ENCODE measurements at places on chromosomes 2 and 18.

DNA sequence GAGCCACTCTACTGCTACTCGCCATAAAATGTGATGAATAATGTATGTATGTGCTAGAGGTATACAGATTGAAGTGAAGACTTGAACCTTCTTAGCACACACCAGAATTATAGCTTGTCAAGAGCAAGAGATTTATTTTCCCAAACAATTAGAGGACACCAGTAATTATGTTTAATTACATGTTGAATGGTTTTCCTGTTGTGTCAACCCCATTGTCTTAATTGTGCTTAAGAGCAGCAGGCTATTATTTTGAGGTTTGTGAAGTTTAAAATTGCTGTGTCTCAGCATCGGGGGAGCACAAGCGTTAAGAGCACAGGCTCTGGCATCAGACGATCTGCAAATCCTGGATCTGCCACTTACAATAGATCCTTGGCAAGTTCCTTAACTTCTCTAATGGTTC lies 29.0 kb downstream of the KIF5C start:
- no peak for DNase-seq

DNA sequence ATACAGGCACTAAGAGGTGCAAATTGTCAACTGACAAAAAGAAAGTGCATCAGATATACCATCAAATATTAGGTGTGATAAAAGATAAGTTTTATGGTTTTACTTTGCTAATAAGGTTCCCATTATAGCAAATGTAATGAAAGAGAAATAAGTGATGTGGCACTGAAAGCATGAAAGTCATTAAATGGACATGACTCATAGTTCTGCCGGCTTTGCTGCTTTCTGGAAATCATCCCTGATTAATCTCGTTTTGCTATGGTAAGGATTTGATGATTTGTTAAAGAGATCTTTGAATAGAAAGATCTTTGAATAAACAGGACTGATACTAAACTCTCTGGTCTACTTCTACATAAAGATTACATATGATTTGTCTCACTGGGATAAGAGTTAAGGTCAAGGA lies 72.7 kb downstream of the CLIP4 start:
- DNase-seq, result peak; percentile 69

- DNase-seq, result no peak
These were observed 603.1 kb downstream of the ZEB2 start for GRCh38 chr2:143916781-143917180.

- no peak for DNase-seq
These were observed 393.1 kb upstream of the KLHL29 start for GRCh38 chr2:22991844-22992243.

DNA sequence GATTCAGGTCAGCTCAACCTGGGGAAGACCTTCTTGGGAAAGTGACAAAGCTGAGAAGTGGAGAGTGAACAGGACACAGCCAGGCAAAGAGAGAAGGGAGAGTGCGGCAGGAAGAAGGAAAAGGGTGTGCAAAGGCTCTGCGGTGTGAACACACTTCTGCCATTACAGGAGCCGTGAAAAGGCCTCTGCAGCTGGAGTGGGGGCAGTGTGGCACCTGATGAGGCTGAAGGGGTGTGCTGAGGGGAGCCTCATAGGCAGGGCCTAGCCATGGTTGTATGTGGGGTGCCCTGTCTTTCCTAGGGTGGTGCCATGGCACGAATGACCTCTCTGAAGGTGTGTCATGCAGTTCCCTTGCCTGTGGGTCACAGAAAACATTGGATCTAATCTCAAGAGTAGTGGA lies 347.6 kb downstream of the CYRIA start:
- no peak for DNase-seq

DNA sequence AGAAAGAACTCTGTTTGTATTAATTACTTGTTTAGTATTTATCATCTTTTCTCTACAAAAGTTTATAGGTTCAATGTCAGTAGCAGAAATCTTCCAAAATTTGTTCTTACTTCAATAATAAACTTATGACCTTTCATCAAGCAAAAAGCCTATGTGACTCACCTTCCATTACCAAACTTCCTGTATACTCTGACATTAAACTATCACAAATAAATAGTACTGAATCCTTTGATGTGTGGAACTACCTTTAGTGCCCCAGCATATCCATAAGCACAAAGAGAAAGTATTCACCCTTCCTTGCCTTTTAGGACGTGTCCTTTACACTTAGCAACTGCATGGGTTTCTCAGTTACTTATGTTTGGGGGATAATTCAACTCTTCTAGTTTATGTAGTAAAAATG lies 166.0 kb downstream of the EHBP1 start:
- DNase-seq, result no peak

DNA sequence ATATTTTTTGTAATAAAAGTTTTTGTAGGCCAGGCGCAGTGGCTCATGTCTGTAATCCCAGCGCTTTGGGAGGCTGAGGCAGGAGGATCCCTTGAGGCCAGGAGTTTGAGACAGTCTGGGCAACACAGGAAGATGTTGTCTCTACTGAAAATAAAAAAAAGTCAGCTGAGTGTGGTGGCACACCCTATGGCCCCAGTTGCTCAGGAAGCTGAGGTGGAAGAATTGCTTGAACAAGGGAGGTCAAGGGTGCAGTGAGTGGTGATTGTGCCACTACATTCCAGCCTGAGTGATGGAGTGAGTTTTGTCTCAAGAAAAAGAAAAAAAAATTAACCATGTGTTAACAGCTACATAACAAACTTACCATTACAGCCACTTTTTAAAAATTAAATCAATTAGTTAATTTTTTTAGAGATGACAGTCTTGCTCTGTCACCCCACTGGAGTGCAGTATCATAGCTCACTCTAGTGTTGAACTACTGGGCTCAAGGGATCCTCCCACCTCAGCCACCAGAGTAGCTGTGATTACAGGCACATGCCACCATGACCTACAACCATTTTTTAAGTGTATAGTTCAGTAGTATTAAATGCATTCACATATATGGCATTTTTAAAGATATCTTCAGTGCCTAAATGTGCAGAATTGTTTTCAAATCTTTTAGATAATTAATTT lies 67.2 kb upstream of the ACYP2 start:
- DNase-seq, result no peak

GRCh38 chr2:125582516-125582915 lies 1073.4 kb upstream of the GYPC start:
- no peak for DNase-seq

- peak; percentile 44 for DNase-seq
These were observed 91.0 kb downstream of the ICA1L start for GRCh38 chr2:202780514-202781021.

DNA sequence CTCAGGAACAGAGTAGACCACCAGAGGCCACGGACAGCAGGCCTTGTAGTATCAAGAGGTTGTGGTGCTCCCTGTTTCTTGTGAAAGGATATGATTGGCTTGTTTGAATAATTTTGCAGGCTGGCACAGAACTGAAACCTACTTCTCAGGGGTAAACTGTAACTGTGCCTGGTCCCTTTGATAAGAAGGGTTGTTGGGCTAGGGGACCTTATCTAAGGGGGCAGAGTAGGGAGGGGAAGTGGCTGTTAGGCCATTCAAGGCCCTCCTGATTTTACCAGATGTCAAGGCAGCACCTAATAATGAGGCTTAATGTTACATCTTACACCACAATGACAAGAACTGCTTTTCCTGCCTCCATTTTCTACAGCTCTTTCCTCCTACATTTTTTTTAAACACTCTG lies 45.6 kb downstream of the GPR39 start:
- no peak for DNase-seq

DNA sequence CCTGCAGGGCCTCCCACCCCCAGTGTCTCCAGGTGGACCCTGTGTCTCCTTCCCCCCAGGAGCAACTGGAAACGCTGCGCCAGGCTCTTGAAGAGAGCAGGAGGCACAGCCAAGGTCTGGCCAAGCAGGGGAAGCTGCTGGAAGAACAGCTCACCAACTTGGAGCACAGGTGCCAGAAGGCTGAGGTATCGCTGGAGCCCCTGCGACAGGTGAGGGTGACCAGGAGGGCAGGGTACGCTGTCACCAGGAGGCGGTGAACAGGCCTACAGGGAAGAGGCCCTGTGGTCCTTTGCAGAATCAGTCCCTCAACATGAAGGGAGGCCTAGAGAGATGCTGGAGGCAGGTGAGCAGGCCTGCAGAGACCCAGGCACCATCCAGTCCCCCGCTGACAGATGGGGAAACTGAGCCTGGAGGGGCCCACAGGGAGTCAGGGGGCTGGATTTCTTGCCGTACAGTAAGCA lies 15.6 kb upstream of the SNED1 start:
- DNase-seq, result no peak

GRCh38 chr18:27604583-27604982 lies 419.5 kb upstream of the CHST9 start:
- peak; percentile 5 for DNase-seq

DNA sequence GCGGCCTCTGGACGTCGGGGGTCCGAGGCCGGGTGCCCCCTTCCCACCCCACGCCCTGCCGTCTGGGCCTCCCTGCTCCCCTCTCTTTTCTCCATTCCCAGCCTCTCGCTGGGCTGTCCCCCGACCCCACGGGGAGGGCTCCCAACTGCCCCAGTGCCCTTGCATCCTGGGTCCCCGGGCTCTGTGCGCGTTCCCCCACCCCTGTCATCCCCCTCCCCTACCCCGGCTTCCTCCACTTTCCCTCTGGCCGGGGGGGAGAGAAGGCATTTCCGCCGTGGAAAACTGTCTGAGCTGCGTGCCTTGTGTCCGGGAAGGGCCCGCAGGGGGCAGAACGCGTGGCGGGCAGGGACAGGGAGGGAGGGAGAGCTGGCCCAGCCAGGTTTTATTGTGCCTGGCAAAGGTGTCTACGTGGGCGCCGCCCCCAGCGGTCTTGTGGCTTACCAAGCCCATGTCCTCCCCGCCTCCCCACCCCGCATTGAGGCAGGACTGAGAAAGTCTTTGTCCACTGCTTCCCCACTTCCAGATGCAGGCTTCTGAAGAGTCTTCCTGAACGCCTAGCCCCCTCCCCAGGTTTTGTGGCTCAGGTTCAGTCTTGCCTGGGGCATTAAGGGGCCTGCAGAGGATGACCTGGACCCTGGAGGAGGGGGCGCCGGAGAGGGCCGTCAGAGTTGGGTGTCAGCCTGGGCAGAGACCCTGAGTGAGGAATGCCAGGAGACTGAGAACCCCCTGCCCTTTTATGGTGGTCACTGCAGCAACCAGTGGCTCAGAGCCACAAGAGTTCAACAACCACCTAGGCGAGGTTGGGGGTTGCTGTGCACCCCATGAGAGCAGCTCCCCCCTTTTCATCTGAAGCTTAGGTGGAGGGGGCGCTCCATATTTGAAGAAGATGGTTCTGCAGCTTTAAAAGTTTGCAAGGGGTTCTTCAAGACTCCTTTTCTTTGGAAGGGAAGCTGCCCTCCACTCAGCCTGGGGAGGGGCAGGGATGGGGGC lies 1.3 kb downstream of the ITM2C start:
- DNase-seq, result peak; percentile 37

DNA sequence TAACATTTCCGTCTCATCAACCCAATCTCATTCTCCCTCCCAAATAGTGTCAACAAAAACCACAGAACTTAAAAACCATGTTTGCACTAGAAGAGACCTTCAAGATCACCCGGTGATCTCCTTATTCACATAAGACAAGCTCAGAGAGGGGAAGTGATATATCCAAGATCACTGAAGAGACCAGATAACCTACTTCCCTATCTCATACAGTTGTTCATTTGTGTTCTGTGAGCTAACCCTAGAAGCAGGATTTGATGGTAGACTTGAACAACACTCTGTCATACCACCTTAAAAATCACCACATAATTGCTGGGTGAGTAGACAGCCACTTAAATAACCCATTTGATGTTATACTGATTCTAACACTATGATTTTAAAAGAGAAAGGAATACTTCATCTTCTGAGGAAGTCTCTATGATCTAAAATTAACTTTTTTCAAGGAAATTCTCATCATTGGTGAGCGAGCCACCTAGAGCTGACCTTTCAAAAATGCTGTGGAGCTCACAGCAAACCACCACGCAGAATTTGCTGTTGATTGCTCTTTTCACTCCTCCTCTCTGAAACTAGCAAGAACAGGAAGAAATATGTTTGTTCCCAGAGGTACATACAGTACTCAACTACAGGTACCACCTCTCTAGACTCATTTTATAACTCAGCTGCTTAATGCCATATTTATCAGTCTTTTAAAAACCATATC lies 15.1 kb downstream of the AAK1 start:
- DNase-seq, result no peak

GRCh38 chr2:205684871-205685313 lies 2.6 kb downstream of the NRP2 start:
- DNase-seq, result peak; percentile 48

- DNase-seq, result peak; percentile 66
These were observed 27.5 kb downstream of the SP100 start for GRCh38 chr2:230443541-230443940.

DNA sequence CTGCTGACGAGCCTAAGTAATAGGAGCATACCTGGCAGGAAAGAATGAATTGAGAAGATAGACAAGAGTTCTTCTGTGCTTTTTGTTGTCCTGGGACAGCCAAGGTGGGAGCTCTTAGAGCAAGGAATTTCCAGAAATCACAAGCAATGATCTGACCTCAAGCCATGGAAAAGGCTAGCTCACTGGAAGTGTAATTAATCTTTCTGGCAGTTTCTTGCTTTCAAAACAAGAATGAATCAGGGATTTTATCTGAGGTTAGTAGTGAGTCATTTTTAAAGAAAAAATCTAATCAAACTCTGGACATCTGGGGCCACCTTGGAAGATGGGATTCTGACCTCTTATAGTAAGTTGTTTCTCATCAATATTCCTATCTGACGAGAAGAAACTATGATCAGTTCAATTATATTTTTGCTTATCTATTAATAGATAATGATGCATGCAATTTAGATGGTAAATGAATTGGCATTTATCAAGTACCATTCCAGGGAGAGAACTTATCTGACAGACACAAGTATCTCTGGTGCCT lies 98.0 kb downstream of the ADCYAP1 start:
- DNase-seq, result peak; percentile 54

DNA sequence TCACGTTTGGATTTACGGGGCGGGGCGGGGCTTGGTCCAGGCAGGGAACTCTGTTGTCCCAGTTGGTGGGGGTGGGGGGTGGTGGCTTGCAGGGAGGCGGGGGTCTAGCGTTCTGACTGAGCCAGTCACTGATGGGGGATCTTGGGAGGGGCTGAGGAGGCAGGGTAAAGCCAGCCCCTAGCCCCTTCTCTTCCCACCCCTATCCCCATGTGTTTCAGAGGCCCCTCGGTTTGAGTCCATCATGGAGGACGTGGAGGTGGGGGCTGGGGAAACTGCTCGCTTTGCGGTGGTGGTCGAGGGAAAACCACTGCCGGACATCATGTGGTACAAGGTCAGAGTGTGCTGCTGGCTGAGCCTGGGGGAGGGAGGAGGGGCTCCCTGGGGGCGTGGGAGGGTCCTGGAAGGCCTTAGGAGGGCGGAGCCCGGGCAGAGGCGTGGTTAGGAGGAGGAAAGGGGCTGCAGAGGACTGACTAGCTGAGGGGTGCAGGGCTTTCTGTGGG lies 22.0 kb upstream of the GMPPA start:
- DNase-seq, result no peak

DNA sequence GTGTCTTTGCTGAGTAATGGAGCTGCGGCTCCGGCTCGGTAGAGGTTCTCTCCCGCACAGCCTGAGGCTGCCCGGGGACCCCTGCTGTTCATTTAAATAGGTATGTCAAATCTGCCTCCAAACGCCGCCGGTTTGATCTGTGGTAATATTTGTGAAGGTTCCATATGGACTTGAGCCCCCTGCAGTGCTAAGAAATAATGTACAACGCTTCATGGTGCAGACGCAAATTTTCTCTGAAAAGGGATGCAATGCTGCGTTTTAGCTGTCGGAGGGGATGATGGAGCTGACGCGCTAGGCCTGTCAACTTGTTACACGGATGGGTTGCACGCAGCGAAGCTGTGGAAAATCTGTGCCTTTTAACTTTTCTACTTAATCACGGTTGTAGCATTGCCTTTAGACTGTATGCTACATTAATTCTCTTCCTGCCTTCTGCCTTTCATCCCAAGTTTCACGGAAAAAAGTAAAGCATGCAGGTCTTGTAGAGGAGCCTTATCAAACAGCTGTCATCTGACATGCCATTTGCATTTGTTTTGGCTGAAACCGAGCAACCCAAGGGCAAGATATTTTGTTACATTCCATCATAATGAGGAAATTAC lies 43.2 kb downstream of the MRPS9 start:
- DNase-seq, result no peak
